Right lobe of liver (tissue), 6 donors: ENCODE measurements at places on chromosomes 2 and 18. TPM values are rescaled to one million over a fixed set of nuclear protein-coding genes. Genes with fewer than 3 reads are reported as not detected.

The MC2R gene
- not detected for total RNA-seq

The G6PC2 gene
- total RNA-seq: not detected

The LGALSL gene
- 5.3 TPM for total RNA-seq

The SLC14A1 gene
- total RNA-seq: 0.49 TPM

The CFAP65 gene
- not detected for total RNA-seq

The POLR1B gene
- total RNA-seq: 12.2 TPM

The BZW1 gene
- 201 TPM for total RNA-seq

The AGXT gene
- 1,598 TPM for total RNA-seq

The HRH4 gene
- 0.07 TPM for total RNA-seq

The TMEM17 gene
- total RNA-seq: 0.40 TPM

The VWC2L gene
- total RNA-seq: not detected

The DNAH7 gene
- total RNA-seq: 0.31 TPM

The GAD1 gene
- not detected for total RNA-seq

The WDR75 gene
- 7.5 TPM for total RNA-seq

The FOXD4L1 gene
- 0.14 TPM for total RNA-seq

The INHBB gene
- 0.37 TPM for total RNA-seq

The LTBP1 gene
- total RNA-seq: 14.2 TPM

The SNTG2 gene
- not detected for total RNA-seq

The COLEC11 gene
- 30.0 TPM for total RNA-seq

The SLC4A5 gene
- 0.74 TPM for total RNA-seq

The KLHL30 gene
- not detected for total RNA-seq

The IL36RN gene
- total RNA-seq: not detected
